Activated CD8-positive, alpha-beta memory T cell treated with anti-CD3 and anti-CD28 coated beads for 24 hours (primary cell): ENCODE measurements at places on chromosomes 1 and 21.

DNA sequence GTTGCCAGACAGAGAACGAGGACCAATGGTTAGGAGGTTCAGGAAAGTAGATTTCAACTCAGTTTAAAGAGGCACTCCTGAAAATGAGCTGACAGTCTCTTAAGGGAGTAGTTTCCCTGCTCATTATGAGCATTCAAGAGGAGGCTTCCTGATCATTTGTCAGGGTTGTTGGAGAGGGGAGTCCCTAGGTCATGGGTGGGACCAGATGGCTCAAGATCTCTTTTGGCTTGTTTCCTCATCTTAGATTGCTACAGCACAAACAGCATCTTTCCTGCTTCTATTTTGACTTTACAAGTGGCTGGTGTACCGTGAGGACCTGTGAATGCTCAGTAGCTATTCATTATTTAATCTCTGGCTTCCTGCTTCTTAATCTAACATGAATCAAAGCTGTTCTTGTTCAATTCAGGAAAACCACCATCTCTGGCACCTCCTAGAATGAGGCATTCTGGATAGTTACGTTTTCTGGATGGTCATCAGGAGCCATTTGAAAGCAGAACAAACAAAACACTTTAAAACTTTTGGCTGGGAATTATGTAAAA, 47.6 kb downstream of the PEX14 start:
- DNase-seq: no peak

DNA sequence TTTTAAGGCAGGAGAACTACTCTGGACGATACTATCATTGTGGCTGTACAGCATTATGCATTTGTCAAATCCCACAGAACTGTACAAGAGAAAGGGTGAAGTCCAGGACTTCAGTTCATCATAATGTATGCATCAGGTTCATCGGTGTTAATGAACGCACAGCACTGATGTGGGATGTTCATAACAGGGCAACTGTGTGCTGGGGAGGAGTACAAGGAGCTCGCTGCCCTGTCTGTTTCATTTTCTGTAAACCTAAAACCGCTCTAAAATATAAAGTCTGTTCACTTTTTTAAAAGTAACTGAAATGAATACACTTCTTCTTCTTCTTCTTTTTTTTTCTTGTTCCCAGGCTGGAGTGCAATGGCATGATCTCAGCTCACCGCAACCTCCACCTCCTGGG, 25.0 kb downstream of the TMPRSS2 start:
- DNase-seq: no peak

DNA sequence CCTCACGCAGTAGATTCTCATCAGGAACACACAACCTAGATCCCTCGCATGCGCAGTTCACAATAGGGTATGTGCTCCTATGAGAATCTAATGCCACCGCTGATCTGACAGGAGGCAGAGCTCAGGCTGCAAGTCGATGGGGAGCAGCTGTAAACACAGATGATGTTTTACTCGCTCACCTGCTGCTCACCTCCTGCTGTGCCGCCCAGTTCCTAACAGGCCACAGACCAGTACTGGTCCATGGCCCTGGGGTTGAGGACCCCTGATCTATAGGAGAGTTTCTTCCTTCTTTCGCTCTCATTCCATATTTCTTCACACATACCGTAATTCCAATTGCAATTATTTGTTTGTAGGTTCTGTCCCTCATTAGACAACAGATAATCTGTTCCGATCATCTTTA, 103.4 kb downstream of the CLEC20A start:
- DNase-seq: no peak

DNA sequence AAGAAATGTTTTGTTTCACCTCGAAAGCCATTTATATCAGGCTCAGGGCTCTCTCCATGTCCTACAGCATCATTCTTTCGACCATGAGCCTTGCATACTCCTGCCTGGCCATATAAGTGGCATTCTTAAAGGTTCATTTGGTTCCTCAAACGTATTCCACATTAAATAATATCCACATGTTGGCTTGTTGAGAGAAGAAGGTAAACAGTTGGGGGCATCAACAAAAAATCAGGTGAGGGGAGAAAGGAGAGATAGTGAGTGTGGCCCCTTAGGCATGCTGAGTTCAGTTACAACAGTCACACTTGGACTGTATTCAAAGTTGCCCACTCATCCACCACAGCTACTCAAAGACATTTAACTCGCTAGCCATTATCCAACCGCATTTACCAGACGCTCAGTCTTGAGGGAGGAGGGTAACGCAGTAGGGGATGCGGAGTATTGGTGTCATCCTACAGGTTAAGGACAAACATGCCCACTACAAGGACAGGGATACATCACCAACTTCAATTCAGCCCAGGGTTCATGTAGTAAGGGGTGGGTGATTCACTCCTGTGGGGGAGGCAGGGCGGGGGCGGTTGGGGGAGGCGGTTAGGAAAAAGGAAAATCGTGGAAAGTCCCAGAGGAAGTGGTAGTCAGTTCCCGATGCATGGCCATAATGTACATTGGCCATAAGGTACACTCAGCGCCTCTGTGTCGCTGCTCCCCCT, 1.4 kb downstream of the ZNF697 start:
- no peak for DNase-seq

- no peak for DNase-seq
These were observed 29.6 kb upstream of the AGL start for GRCh38 chr1:99820546-99820945.

DNA sequence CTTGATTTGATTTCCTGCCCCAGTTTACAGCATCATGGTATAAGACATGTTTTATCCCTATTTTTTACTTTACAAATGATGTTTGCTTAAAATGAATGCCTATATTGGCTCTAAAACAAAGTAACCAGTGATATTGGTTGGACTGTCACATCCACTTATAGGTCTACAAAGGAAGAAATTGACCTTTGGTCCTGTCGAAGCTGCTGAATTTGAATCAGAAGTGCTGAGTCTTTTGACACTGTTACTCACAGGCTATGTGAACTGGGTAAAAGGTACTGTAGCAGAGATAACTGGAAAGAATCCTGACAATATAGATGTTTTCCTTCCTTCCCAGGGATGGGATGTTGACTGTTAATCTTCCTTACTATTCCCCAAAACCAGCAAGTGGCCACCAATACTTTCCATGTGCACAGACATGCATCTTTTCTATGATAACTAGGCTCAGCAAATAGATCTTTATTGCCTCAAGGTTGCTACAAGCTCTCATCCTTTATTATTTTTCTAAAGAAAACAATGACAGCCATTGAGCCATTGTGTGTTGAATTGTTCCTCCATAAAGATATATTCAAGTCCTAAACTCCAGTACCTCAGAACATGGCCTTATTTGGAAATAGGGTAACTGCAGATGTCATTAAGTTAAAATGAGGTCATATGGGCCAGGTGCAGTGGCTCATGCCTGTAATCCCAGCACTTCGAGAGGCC, 175.9 kb upstream of the NR5A2 start:
- no peak for DNase-seq

DNA sequence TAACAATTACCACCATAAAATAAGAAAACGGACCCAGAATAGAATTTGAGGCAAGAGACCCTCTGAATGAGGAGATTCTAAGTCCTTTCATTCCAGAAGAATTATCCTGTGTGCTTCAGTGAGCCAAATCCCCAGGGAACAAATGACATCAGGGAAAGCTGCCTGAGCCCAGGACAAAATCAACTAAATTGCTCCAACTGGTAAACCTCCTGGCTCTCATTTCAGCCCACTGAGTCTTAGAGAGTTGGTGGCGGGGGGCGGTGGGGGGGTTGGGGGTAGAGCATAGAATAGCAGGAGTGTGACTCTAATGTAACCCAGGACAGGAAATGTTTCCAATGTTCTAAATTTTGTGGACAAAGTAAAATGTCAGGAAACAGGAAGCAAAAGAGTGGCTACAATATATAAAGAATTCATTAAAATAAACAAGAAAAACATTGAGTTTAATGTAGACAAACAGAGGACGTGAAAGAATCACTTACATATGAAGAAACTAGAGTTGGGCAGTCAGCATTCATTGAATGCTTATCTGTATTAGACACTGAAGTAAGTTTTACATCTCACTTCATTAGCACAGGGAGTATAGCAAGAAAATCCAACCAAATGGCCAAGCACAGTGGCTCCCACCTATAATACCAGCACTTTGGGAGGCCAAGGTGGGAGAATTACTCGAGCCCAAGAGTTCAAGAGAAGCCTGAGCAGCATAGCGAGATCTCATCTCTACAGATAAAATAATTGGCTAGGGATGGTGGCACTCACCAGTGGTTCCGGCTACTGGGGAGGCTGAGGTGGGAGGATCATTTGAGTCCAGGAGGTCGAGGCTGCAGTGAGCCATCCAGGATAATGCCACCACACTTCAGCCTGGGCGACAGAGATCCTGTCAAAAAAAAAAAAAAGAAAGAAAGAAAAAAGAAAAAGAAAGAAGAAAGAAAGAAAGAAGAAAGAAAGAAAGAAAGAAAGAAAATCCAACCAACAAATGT, 75.1 kb downstream of the DHRS3 start:
- no peak for DNase-seq

DNA sequence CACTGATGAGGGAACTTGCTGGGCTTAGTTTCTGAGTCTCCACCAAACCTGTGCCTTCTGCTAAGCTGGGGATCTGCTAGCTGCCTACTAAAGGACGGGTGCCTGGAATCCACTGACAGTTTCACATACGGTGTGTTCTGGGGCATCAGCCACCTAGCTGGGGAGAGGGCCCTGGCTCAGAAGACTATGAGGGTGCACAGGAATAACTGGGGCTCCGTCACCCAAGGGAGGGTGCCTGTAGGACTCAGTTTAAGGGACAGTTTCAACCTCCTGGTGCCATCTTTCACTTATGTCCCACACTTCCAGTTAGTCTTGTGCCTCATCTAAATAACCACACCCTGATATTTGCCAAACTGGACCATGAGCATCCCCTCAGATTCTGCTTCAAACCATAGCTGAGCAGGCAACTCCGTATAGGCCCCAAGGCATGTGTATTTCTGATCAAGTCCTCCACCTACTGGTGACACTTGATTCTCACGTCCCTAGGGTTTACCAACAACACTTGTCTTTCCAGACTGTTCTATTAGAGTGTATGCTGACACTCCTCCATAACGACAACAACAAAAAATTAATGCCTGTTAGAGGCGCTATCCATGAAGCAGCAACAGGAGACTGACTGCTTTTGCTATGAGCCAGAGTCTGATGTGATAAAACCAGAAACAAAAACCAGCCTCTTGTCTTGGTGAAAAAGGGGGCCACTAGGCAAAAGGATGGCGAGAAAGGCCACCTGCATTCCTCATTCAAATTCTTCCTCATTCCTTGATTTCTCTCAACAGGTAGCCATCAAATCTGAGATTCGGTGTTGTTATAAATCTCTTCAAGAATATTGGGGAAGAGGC, 55.0 kb upstream of the PAXBP1 start:
- DNase-seq: peak; percentile 61

- DNase-seq: no peak
These were observed 21.1 kb downstream of the FMO5 start for GRCh38 chr1:147204080-147204479.

DNA sequence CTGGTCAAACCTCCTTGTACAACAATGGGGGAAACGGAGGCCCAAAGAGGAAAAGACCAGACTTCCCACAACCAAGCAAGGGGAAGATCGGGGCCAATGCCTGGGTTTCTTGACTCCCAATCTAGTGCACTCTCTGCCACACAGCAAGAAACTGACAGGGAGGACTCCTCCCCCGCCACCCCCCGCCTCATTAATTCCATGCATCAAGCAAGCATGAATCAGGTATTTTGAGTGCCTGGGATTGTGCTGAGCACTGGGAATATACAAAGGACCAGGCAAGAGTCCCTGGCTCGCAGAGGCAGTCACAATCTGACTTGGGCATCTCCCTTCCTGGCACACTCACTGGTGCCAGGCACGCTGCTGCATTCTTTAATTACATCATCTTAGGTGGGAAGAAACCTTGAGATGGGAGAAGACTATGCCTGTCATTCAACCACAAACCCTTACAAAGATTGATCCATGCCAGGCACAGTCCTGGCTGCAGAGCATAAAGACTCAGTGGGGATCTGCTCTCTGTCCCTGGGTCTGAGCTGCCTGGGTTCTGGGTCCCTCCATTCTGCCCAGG, 4.4 kb upstream of the KCNC4 start:
- no peak for DNase-seq

DNA sequence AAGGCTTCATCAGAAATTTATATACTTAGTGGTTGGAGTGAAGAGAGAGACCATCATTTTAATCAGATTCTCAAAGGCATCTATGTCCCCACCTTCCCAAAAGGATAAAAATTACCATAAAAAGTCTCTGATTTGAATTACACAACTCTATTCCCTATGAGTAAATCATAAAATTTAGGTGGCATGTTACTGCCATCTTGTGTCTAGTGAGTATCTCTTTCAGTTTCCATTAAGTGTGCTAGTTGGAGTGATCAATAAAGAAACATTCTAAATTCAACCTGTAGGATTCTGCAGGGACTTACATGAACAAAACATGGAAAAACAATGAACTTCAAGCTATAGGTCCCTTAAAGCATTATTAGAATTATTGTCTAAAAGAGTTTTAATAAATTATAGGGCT, 655.4 kb downstream of the LTN1 start:
- no peak for DNase-seq

DNA sequence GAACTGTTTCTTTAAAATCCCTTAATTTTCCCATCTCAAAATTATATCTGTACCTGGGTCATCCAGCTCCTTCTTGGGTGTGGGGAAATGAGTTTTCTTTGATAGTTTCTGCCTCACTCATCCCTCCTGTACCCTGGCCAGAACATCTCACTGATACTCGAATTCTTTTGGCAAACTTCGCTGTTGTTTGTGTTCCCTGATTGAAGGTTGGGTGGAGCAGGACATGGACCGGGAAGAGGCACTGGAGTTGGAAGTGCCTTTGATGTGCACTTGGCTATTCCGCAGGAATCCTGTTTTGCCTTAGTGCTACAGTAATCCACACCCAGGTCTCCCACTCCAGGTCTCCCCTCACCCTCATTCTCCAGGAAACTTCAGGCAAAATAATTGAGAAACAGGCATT, 11.2 kb downstream of the MINDY1 start:
- no peak for DNase-seq

DNA sequence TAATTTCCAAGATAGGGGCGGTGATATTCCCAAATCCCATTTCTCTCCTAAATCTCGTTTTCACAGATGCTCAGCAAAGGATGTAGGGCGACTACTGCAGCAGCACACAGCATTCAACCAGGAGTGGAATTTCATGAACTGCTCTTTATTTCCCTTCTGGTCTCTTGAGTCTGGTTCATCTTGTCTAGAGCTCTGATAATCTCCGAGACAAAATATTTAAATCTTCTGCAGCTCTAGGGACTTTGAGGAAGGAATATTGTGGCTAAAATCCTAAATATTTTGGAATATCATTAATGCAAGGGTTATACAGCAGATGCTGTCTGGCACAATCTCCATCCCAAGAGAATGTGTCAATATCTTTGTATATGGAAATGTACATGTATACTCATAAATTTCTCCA, 45.4 kb downstream of the KIF26B start:
- DNase-seq: no peak

DNA sequence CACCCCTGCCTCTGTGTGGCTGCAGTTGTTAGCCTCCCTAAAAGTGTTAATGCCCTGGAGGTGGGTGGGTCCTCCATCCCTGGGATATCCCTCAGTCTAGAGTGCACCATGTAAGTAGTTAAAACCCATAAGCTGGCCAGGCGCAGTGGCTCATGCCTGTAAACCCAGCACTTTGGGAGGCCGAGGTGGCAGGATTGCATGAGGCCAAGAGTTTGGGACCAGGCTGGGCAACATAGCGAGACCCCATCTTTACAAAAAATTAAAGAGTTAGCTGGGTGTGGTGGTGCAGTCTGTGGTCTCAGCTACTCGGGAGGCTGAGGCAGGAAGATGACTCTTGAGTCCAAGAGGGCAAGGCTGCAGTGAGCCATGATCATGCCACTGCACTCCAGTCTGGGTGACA, 10.3 kb downstream of the MYOC start:
- no peak for DNase-seq
